T-helper 1 cell (primary cell): ENCODE measurements at places on chromosomes 12 and 14.

- peak; percentile 7 for DNase-seq
Measured at GRCh38 chr14:104314251-104314941, 176.0 kb downstream of the KIF26A start.

DNA sequence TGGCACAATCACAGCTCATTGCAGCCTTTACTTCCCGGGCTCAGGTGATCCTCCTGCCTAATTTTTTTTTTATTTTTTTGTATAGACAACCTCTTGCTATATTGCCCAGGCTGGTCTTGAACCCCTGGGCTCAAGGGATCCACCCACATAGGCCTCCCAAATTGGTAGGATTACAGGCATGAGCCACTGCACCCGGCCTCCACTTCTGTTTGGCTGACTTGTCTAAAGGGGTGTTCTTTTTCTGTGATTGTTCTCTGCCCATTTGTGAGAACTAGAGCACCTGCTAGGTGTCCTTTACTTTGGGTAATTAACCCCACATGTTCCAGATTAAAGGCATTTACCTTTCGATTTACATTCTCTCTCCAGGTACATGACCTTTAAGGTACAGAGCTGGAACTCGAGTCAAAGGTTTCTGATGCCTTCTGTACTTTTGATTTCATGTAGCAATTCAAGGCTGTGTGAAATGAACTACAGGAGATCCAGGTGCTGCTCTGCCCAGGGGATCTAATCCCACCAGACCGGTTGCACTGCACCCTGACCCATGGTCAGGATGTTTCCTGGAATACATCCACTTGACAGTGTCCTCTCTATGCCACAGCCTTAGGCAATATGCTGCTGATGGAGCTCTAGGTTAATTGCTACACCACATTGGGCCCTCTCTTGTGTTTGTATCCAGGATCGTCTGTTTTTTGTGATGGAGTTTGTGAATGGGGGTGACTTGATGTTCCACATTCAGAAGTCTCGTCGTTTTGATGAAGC lies 163.6 kb downstream of the PRKCH start:
- no peak for DNase-seq

- DNase-seq = no peak
Measured at GRCh38 chr12:94149781-94150239, 1.4 kb downstream of the PLXNC1 start.

GRCh38 chr12:58926586-58926985 lies 6.3 kb upstream of the LRIG3 start:
- no peak for DNase-seq

- no peak for DNase-seq
Measured at GRCh38 chr12:4137015-4137414, 136.5 kb upstream of the CCND2 start.

- DNase-seq = no peak
Measured at GRCh38 chr12:5013266-5013730, 30.4 kb upstream of the KCNA5 start.

DNA sequence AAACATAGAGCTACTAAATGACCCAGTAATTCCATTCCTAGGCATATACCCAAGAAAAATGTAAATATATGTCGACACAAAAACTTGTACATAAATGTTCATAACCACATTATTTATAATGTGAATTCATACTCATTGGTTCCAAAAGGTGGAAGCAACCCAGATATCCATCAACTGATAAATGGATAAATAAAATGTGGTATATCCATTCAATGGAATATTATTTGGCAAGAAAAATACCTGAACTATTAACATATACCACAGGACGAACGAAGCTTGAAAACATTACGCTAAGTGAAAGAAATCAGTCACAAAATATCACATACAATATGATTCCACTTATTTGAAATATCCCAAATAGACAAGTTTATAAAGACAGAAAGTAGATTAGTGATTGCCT lies 99.0 kb upstream of the SOX5 start:
- DNase-seq = no peak

DNA sequence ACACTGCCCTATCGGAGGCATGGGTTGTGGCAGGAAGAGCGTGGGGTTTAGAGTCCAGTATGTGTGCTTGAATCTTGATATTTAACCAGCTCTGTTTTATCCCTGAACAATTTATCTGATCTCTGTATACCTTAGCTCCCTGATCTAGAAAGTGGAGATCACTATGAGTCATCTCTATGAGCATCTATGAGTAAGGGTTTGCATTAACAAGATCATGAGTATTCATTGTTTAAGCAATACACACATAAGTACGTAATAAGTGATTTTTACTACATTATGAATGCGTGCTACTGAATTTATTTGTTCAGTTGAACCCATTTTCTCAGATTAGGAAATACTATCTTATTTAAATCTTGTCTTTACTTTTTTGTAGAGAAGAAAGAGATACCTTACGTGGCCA lies 49.4 kb downstream of the GPATCH2L start:
- DNase-seq = no peak

- DNase-seq = no peak
Measured at GRCh38 chr12:81499809-81500208, 259.3 kb downstream of the PPFIA2 start.

DNA sequence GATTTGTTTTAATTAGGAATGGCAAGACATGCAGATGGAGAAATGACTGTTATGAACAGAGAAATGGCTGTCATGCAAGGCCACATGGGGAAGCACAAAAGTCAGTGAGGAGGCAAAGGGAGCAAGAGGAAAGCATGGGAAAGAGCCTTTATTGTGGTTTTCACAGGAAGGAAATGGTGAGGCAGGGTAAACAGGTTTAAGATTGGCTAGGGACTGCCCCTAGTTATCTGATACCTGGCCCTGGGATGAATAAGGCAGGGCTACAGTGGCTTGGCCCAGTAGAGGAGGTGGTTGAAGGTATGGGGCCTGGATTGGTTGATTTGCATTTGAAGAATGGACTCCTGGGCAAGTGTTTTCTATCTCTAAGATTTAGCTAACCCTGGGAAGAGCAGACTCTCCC lies 168.7 kb upstream of the CNOT2 start:
- DNase-seq = no peak

DNA sequence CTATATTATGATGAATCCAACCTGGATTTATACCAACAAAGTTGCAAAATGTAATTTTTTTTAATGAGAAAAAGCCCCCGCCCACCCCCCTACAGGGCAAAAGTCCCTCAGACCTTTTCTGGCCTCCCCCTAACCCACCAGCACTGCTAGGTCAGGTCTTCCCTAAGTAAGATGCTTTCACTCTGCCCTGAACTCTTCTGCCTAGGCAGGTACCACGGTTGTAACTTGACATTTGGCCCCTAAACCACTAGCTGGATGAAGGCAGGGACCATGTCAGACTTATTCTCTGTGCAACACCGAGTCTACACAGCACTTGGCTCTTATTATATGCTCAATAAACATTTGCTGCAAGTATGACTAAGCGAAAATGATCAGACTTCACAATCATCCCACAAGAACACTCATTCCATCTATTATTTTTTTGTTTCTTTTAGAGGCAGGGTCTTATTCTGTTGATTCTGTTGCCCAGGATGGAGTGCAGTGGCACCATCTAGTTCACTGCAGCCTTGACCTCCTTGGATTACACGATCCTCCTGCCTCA lies 63.2 kb downstream of the SPRING1 start:
- DNase-seq = no peak

DNA sequence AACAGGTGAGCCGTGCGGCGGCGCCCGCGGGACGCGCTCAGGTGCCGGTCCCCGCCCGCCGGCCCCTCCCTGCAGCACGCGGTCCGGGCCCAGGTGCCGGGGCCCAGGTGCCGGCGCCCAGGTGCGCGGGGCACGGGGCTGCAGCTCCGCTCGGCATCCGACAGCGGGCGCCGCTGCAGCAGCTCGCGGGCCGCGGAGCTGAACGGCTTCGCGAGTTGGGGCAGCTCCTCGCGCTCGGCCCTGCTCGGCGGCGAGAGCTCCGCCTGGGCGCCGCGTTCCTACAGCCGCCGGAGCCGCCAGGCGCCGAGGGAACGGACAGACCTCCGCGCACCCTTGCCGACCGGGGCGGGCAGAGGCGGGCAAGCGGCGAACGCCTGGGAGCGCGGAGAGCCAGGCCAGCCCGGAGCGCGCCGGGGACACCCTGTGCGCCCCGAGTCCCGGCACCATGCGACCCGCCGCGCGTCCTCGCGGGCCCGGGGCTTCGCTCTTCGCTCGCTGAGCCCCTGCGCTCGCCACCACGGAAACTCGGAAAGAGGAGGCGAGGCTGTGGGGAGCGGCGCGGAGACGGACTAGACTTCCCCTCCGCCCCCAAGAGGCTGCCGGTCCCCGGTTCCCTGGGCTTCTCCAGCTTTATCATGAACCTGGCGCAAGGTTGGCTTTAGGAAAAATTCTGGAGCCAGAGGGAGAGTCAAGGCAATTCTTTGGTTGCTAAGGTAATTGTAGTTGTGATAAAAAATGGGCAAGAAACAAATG lies at the start of gene RGS6:
TSS of gene RGS6 (plus strand) at position 201 of the 753 bp plus-strand sequence.
- no peak for DNase-seq

DNA sequence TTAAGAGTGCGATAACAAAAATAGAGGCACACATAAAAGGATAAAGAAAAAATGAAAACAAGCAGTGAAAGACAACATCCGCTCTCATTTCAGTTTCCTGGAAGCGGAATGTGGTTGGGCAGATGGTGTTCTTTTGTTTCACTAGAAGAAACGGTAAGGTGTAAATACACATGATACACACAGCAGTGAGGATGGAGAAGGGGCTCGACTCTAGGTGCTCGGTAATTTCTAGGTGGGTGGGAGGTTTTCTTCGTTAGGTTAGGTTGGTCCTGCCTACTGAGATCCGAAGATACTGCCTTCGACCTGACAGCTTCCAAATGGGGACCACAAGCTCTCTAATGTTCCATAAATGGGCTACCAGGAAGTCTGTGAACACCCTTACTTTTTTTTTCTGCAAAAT lies 1082.5 kb downstream of the BCL11B start:
- DNase-seq = no peak

GRCh38 chr12:14238221-14238792 lies 127.2 kb upstream of the ATF7IP start:
- DNase-seq = no peak

GRCh38 chr12:45433441-45433868 lies 217.6 kb downstream of the ANO6 start:
- DNase-seq = no peak

DNA sequence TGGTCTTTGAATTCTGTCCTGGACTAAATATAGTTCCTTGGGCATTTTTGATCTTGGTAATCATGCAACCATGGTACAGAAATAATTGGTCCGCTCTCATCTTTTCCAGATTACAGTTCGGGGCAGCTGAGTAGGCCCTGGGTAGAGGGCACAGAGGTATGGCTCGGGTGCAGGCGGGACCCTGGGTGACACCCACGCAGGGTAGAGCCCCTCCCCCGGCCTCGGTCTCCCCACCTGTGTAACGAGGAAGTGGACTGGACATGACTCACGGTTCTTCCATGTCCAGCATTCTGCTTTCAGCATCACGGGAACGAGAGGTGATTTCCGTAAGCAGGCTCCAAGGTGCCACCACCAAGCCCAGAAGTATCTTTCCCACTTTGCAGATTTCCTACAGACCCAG lies 91.0 kb upstream of the DIO3 start:
- DNase-seq = no peak

GRCh38 chr14:20631023-20631879 lies 10.2 kb downstream of the OR6S1 start:
- no peak for DNase-seq
